ENCODE measurements at places on chromosomes 1 and 21.

GRCh38 chr21:38121888-38122720, 134.7 kb upstream of the KCNJ15 start:
- no peak for DNase-seq

DNA sequence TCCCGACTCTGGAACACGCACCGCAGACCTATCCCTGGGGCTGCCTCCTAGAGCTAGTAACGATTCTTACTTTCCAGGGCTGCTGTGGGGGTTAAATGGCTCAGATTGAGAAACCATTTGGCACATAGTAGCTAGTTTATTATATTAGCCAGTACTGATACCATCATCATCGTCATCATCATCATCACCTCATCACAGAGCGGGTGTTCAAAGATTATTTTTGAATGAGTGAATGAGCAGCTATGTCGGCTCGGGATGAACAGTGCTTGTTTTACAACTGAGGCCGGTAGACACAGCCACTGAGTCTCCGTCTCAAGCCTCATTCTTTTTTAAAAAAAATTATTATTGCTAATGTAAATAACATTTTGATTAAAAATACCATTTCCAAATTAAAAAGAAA, 13.5 kb upstream of the AJAP1 start:
- no peak for DNase-seq

GRCh38 chr1:185325413-185325812, 8.4 kb upstream of the IVNS1ABP start:
- peak; percentile 67 for DNase-seq

- no peak for DNase-seq
Measured at GRCh38 chr1:56533197-56533596, 46.2 kb downstream of the PLPP3 start.

DNA sequence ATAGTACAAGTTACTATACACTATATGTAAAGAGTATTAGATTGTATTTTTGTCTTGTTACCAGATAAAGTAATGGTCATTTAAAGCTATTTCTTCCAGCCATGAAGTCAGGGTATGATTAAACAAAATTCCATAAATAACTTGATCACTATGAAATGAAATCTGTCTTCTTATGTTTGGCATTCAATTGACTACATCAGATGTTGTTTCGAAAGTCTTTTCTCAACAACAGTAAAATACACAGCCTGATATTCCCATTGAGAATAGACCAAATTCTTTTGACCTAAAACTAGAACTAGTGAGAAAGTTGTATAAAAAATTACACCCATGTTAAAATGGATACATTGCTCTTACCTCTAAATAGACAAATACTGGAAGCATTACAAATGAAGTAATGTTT, 134.6 kb upstream of the ADAMTS5 start:
- DNase-seq = no peak
